GM23338 (cell line): ENCODE measurements at places on chromosomes 6 and 20. TPM values are rescaled to one million over a fixed set of nuclear protein-coding genes. Genes with fewer than 3 reads are reported as not detected.

Gene ELOVL2
- 1.2 TPM in 2 replicates for polyA plus RNA-seq

Gene CALHM4
- polyA plus RNA-seq: not detected in 2 replicates

Gene OR12D2
- polyA plus RNA-seq: not detected in 2 replicates

Gene LINC00237
- polyA plus RNA-seq: 2.0 and 2.6 TPM in 2 replicates

Gene DNAH8
- 0.02 TPM in 1 of 2 replicates, not detected in the other for polyA plus RNA-seq

Gene CCND3
- polyA plus RNA-seq: 19.1 and 19.7 TPM in 2 replicates

Gene C6orf15
- not detected in 2 replicates for polyA plus RNA-seq

Gene DCDC2
- 0.12 and 0.79 TPM in 2 replicates for polyA plus RNA-seq

Gene LAMA5
- polyA plus RNA-seq: 192 and 201 TPM in 2 replicates

Gene CCN6
- 0.65 and 0.73 TPM in 2 replicates for polyA plus RNA-seq
